Muscle of leg (tissue), 16 donors: ENCODE measurements at places on chromosomes 16 and 17. TPM values are rescaled to one million over a fixed set of nuclear protein-coding genes. Genes with fewer than 3 reads are reported as not detected.
A peak's percentile ranks its signal among the peaks of the same experiment; 100 is the strongest.

DNA sequence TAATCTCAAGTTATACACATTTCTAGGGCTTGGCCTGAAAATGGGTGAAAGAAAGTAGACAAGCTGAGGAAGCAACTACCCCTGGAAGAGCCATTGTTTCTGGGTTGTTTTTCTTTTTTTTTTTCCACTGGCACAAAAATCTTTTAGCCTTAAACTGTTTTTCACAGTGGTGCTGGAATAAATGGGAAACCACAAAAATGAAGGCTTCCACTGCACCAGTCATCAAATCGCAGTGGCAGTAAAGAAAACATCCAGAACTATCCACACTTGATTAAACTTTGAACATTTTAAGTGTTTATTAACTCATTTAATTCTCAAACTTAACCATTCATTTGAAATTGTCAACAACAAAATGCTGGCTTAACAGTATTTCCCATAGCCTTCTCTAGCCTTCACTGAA, 14.3 kb downstream of the CMTM4 start:
- DNase-seq: no peak

MMP2 gene
- 277 TPM for total RNA-seq

GRCh38 chr16:19974607-19975006, 90.0 kb upstream of the GPRC5B start:
- no peak for DNase-seq

USP43 gene
- total RNA-seq: 0.49 TPM

GRCh38 chr16:50594308-50595260, 46.4 kb downstream of the NKD1 start:
- DNase-seq: no peak

GRCh38 chr17:14793237-14793636, 471.9 kb downstream of the PMP22 start:
- no peak for DNase-seq

DNA sequence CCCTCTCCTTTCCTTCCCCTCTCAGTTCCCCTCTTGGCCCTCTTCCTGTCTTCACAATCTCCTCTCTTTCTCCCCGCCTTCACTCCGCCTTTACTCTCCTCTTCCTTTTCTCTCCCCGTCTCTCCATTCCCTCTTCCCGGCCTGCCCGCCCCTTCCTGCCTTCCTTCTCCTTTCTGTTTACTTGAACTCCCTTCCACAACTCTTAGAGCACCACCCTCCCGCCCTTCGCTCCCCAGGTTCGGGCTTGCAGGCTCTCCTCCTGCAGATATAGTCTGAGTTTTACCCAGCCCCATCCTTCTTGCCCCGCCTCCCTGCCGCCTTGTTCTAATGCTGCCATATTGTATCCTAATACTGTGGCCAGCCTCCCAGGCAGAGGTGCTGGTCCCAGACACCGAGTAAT, 201.5 kb upstream of the N4BP1 start:
- no peak for DNase-seq

- DNase-seq: peak; percentile 65
Measured at GRCh38 chr16:84234321-84235241, 5.2 kb downstream of the KCNG4 start.

GRCh38 chr17:81095383-81095762, 60.4 kb downstream of the BAIAP2 start:
- DNase-seq: peak; percentile 73

COPS3 gene
- total RNA-seq: 80.7 TPM

DNA sequence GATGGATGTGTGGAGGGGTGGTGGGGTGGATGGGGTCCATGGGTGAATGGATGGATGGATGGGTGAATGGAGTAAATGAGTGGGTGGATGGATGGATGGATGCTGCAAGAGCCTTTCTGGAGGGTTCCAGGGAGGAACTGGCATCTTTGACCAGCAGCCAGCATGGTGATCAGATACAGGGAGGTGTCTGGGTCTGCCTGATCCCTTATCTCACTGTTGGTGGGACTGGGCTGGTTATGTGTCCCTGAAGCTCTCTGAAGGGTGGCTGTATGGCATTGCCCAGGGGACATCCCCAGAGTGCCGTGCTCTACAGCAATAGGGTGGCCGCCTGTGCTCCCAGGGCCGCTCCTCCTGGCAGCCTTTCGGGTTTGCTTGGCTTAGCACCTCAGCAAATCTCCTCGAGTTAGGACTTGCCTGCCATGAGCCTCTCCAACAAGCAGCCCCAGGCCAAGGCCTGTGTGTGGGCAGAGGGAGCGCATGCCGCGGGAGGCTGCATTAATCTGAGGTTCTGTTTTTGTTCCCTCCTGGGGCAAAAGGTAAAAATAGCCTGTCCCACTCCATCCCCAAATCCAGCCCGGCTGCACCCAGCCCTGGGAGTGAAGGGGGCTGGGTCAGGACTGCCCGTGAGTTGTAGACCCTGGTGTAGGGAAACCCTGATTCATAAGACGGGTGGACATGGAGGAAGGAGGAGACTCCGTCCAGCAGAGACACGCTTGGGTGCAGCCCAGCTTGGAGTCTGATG, 165.4 kb downstream of the SEC14L1 start:
- DNase-seq: no peak

DNA sequence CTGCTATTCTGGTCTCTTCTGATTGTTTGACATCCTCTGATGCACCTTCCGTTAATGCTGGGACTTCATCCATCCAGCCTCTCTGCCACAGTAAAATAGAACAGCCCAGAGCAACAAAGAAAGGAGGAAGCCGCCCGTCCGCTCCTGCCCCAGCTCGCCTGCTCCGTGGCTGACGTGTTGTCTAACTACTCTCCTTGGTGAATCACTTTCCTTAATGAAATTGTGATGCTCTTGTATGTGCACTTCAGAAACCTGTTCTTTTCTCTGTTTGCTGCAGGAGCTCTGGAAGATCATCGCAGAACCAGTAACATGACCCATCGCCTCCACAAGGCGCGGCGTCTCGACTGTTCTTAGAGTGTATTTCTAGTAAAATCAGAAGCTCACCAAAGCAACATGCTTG, 24.3 kb downstream of the METTL22 start:
- DNase-seq: no peak

DNA sequence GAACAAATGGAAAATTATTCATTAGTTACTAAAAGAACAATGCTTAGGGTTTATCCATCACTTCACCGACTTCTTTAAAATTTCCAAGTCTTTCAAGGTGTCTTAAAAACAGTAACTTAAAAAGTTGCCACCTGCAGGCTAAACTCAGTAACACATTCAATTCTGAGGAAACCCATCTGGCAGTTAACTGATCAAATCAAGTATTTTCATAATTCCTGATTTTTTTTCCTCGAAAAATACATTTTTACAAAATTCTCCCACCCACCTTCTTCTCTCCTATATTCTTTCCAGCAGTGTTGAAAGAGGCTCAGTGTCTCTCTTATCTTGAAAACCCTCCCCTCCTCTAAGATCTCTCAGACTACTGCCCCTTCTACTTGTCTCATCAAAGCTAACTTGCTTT, 29.9 kb downstream of the PARN start:
- DNase-seq: peak; percentile 25
